ENCODE measurements at places on chromosomes 3 and 15. TPM values are rescaled to one million over a fixed set of nuclear protein-coding genes. Genes with fewer than 3 reads are reported as not detected.
A peak's percentile ranks its signal among the peaks of the same experiment; 100 is the strongest.

The BFSP2 gene
- not detected for total RNA-seq

The PLSCR5 gene
- total RNA-seq: not detected

GRCh38 chr15:41893422-41894250, at the start of gene SPTBN5:
TSS of gene SPTBN5 (minus strand) at chr15:41894053. CDS start at chr15:41893497, 556 bp downstream.
- no peaks in the 10 kb centered on the region for H3K36me3 ChIP-seq
- no peak for DNase-seq
- peak within 1 kb of the TSS; percentile 56 for H3K4me3 ChIP-seq
- H3K27me3 ChIP-seq: no peaks in the 10 kb centered on the region
- peak within 1 kb of the TSS; percentile 68 for H3K27ac ChIP-seq

GRCh38 chr15:31434275-31434587, 107.6 kb downstream of the KLF13 start:
- no peaks in the 10 kb centered on the region for H3K36me3 ChIP-seq
- no peak for DNase-seq
- H3K4me1 ChIP-seq: peaks cover 78% of the 10 kb centered on the region
- peak overlapping the region; percentile 96 for H3K27ac ChIP-seq
- no peaks in the 10 kb centered on the region for H3K27me3 ChIP-seq

DNA sequence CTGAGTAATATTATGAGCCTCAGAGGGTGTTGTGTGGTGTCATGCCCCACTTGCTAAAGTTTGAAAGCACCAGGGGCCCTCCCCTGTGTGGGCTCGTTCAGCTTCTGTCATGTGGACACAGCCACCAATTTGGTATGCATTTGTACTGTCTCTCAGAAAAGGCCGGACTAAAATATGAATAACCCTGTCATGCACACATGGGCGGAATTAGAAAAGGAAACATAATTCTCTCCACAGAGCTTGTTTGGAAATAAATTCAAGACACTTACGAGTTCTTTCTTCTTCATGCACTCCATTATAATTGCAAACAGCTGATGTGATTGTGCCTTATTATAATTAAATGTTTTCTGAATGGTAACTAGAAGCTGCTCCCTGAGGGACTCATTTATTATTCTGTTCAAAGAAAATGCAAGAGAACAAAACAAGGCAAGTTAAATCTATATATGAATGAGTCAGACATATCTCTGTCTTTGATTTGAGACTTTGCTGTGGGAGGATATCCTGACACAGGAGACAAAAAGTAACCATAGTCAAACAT, 39.1 kb downstream of the TRPM1 start:
- DNase-seq: no peak
- no peak overlapping the region for H3K4me3 ChIP-seq
- H3K27me3 ChIP-seq: no peaks in the 10 kb centered on the region

- H3K27me3 ChIP-seq: peaks cover under 1% of the 10 kb centered on the region
- H3K27ac ChIP-seq: no peak overlapping the region
- no peak for DNase-seq
- no peaks in the 10 kb centered on the region for H3K4me1 ChIP-seq
Observed at GRCh38 chr3:62710751-62711150, 164.5 kb downstream of the CADPS start.

- no peaks in the 10 kb centered on the region for H3K4me1 ChIP-seq
- no peak for DNase-seq
- H3K27ac ChIP-seq: no peak overlapping the region
Observed at GRCh38 chr3:151750181-151750580, 16.5 kb downstream of the AADACL2 start.

- H3K36me3 ChIP-seq: no peaks in the 10 kb centered on the region
- H3K4me1 ChIP-seq: no peaks in the 10 kb centered on the region
Observed at GRCh38 chr3:24707936-24708335, 213.3 kb upstream of the THRB start.

- H3K4me1 ChIP-seq: peaks cover 3% of the 10 kb centered on the region
- H3K36me3 ChIP-seq: no peaks in the 10 kb centered on the region
- DNase-seq: no peak
- no peak overlapping the region for H3K27ac ChIP-seq
Observed at GRCh38 chr3:186172353-186172752, 63.5 kb upstream of the ETV5 start.

- DNase-seq: no peak
- peaks cover 64% of the 10 kb centered on the region for H3K4me1 ChIP-seq
- no peak overlapping the region for H3K4me3 ChIP-seq
- peak overlapping the region; percentile 90 for H3K27ac ChIP-seq
- peaks cover 3% of the 10 kb centered on the region for H3K36me3 ChIP-seq
Observed at GRCh38 chr3:143163562-143164100, 44.1 kb downstream of the CHST2 start.

The EPHB3 gene
- total RNA-seq: 0.16 TPM
